MV-4-11 (cell line): ENCODE measurements at places on chromosomes 12 and 14.

- no peak for DNase-seq
Observed at GRCh38 chr12:88503281-88503703, 77.0 kb downstream of the KITLG start.

GRCh38 chr14:105196265-105196960, 15.3 kb upstream of the NUDT14 start:
- DNase-seq = no peak

GRCh38 chr12:79296871-79297270, 393.9 kb downstream of the PAWR start:
- no peak for DNase-seq

DNA sequence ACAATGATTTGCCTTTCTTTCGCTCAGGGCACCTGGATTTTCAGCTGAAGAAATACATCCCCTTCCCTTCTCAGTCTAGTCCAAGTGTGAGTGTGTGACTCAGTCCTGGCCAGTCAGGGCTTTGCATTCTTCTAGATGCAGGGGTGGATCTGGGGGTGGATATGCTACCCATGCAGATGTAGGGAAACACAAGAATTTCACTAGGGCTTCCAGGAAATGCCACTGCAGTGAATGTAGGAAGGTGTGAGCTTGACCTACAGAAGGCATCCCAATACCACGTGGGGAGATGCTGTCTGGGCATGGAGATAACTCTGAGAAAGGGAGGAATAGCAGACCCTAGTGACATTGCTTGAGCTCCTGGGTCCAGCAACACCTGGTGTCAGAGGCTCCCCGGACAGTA, 404.2 kb downstream of the GLT1D1 start:
- DNase-seq = no peak

- no peak for DNase-seq
Observed at GRCh38 chr12:49632401-49632800, 9.0 kb downstream of the PRPF40B start.

DNA sequence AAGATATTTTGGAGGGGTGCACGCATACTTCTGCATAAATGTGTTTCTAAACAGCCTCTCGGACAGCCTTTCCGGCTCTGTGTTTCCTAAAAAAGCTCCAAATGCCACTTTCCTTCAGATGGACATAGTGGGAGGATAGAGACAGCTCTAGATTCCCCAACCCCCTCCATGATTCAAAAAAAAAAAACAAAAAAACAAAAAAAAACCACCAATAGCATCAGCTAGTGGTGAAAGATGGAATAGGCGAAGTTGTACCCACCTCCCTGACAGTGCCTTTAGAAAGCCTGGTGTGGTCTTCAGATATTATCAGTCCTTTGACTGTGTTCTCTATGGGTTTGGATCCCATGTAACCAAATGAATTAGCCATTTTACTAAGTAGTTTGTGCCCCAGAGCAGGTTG, 94.1 kb downstream of the PHETA1 start:
- peak; percentile 6 for DNase-seq

- no peak for DNase-seq
Observed at GRCh38 chr14:69581316-69581935, 6.8 kb upstream of the CCDC177 start.

DNA sequence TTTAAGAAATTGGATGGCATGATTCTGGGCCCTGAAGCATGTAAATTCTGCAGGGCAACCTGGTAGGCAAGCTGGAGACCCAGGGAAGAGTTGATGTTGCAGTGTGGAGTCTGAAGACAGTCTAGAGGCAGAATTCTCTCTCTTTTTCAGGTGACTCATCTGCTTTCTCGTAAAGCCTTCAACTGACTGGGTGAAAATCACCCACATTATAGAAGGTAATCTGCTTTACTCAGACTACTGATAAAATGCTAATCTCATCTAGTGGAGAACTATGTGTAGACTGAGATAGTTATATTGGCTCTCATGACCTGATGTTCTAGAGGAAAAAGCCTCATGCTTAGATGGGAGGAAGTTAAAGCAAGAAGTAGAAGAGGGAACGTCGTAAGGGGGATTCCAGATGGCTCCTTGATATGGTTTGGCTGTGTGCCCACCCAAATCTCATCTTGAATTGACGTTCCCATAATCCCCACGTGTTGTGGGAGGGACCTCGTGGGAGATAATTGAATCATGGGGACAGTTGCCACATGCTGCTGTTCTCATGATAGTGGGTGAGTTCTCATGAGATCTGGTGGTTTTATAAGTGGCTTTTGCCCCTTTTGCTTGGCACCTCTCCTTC, 723.8 kb downstream of the BCL11B start:
- DNase-seq = no peak

DNA sequence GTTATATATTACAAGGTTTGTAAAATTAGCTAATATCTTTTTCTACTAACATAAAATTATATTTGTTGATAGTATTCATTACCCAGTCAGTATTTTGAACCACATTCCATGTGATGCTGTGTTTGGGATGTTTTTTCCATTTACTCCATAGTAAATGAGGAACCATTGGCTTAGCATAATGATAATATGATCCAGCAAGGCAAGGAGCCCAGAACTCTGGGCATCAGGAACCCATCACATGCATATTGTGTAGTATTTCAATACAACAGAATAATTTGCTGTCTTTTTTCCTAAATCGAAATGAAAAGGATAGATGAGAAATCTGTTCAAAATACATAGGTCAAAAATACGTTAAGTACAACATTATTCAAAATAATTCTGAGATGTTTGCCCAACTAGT, 48.7 kb upstream of the GARIN2 start:
- DNase-seq = no peak

DNA sequence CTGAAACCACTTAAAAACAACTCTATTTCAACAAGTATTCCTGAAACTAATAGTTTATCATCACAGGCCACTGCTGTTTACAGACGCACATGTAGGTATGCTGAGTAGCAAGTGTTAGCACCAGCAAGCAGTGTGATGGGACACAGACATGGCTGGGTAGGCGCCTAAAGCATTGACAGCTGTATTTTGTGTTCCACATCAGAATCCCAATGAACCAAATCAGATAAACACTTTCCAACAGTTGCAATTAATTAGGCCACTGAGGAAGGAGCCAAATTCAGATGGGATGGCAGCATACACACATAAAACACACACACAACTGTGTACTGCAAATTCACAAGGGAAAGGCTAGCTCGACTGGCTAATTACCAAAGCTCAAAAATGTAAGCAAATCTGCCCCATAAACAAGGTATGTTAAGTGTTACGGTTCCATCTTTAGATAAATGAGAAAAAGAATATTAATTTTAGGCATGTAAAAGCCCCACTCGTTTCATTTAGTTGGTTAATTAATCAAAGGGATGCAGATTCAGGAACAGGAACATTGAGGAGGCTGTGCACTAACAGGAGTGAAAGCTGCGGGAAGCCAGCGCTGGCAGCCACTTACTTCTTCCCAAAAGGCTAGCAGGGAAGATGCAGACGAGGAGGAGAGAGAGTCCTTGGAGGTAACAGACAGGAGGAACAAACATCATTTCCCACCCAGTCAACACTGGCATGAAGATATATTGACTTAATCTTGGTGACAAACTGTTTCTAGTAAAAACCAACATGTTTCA, 33.4 kb downstream of the AMN start:
- DNase-seq = no peak

DNA sequence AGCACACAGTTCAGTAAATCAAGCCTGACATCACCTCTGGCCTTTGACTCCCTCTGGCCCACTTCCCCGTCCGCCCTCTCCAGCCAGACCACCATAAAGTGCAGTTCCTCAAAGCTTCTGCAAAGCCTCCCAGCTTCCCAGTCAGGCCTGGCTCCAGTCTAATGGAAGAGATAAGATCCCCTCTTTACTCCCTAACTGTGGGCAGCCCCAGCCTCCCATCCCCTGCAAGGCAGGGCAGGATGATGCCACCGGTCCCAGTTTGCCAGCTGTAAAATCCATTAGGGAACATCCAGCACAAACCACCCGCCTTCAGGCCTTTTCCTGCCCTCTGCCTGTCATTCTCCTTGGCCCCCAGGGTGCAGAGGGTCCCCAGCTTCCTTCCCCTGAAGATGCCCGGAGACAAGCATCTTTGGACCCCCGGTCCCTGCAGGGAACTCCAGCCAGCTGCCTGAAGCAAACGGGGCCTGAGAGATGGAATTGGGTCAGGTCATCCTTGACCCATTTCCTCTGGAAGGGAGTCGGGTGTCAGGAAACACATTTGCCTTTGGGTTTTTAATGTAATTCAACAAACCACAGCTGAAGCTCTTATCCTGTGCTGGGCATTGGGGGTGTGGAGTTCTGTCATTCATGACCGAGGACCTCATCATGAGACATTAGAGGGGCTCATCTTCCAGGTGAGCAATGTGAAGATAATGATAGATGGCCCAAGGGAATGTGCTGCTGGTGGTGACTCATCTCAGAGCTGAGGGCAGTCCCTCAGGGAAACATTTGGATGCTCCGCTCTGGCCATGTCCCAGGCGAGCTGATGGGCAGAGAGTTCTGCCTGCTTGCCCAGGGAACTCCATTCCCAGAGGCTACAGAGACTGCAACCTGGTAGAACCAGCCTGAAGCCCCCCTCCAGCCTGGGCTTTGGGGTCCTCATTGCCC, 93.8 kb upstream of the CLMN start:
- peak; percentile 23 for DNase-seq

DNA sequence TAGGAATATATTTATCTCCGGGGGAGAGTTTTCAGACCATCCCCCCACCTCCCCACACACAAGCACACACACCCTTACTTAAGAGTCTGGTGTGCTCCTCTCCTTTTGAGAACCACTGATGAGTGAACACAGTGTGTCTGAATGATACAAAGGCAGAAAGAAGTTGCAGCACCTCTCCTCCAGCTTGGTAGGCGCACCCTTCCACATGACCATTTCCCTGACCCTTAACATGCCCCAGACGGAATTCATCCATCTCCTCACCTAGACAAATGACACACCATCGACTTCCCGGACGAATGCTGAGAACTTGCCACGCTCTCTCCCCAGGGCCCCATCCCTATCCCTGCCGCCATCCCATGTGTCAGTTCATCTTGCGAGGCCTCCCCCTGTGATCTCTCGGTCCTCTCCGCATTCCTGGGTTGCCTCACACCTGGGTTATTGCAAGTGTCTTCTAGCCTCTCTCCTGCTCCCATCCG, 3.9 kb downstream of the TNFRSF1A start:
- peak; percentile 28 for DNase-seq

DNA sequence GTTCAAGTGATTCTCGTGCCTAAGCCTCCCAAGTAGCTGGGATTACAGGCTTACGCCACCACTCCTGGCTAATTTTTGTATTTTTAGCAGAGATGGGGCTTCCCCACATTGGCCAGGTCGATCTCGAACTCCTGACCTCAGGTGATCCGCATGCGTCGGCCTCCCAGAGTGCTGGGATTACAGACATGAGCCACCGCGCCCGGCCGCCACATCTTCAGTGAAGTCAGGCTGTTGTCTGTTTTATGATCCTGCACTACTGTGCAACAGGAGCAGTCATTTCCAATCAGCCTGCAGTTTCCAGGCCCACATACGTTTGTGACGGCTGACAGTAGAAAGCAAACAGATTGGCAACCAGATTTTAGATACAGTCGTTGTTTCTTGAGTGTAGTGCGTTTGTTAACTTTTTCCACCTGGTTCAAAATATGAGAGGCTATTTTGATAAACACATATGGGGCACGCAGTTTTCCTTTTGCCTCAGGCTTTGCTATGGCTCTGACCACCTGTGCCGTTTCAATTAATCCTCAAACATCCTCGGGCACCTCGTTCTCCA, 74.8 kb downstream of the LGMN start:
- DNase-seq = no peak

DNA sequence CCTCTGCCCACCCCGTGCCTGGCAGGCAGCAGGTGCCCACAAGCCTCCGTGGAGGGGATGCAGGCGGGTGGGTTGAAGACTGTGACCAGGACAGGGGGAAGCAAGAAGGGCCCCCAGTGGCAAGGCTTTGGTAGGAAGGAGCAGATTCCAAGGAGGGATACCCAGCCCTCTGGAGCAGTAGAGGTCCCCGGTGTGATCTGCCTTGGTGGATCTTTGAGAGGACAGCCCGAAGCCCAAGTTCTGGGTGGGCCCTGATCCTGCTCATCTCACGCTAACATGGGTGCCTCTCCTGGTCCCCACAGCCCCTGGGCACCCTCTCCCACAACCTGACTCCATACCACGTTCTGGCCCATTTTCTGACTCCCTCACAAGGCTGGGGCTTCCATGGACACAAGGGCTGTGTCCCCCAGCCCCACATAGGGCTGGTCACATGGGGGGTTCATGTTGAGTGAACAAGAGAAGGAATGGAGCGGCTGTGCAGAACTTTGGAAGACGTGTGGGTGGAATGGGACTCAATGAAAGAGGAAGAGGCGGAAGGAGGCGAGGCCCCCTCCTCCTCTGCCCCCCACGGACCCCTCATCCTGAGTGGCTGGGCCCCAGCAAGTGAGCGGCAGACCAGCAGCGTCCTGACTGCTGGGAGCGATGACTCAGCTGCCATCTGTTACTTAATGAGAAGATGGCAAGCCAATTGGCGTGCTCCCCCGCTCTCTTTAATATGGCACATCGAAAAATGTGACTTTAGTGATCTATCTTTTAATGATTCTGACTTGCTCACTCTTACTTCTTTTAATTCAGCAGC, 77.0 kb upstream of the BCL11B start:
- DNase-seq = no peak

DNA sequence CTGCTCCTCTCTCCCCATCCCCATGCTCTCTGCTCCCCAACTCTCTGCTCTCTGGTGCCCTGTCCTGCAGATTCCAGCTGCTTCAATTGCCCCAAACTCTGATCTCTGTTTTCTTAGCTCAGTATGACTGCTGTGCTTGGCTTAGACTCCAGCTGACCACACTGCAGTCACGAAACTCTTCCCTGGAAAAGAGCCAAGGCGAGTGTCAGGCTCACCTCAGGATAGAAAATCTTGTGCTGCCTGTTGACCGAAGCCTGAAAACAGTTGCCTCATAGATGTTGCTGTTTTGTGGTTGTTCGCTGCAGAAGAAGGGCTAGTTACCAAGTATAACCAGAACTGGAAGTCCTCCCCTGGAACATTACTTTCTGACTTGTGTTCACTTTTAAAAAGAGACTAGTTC, 6.7 kb upstream of the STON2 start:
- DNase-seq = peak; percentile 69

DNA sequence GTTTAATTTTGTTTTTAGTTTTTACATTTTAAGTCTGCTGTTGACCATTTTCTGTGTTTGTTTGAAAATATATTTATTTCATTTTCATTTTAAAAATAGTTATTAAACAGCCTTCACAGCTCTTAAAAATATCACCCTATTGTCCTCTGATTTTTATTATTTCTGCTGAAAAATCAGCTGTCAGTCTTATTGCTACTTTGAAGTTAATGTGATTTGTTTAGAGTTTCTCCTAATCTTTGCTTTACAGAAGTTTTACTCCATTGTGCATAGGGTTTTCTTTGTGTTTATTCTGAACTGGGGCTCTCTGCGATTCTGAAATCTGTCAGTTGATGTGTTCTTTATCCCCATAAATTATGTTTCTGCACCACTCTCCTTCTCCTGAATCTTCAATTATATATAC, 486.3 kb downstream of the SOX5 start:
- DNase-seq = no peak

DNA sequence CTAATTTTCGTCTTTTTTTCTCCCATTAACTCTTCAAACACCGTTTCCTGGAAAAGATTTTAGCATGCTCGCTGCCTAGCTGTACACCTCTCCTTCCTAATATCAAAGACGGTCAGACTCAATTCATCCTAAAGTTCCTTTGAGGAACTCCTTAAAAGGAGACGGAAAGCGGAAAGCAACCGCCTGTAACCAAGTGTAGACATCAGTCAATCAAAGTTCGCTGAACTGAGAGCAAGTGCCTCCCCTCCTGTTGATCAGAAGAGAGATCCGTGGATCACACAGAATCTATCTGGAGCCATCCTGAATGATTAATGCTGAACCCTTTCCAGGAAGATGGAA, 412 bp upstream of the TEP1 start:
- DNase-seq = peak; percentile 49
